Mammary epithelial cell (primary cell): ENCODE measurements at places on chromosomes 7 and 10. TPM values are rescaled to one million over a fixed set of nuclear protein-coding genes. Genes with fewer than 3 reads are reported as not detected.

TMEM178B gene
- total RNA-seq = 0.17 TPM

SFTPA1 gene
- total RNA-seq = not detected

- DNase-seq = no peak
Observed at GRCh38 chr7:128361411-128362379, at the start of gene PRRT4. PRRT4 (minus strand) TSS chr7:128361690.

DNA sequence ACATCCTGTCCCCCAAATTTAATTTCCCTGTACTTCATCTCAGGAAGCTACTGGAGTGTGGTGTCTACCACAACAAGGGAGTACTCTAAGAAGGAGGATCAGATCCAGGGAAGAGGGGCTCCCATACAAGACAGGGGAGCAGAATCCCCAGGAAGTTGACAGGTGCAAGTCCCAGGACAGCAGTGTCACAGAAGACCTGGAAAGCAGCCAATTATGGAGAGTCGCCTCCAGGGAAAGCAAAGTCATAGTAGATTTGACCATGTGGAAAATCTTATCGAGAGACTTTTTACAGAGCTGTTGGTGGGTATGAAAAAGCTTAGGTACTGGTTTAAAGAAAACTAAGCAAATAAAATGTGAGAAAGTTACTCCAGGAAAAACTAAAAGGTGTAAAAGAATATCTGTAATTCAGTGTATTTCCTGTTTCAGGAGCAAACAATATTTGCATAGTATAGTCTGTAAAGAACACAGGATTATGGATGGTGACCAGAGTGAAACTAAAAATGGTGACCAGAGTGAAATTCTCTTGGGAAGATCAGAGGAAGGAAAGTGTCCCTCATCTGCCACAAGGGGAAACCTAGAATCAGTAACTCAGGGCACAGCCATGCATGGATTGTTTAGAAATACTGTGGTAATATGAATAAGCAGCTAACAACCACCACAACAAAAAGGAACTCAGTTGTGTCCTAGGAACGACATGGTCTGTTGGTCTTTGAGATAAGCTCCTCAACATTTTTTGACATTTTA is 44.5 kb downstream of the LANCL2 start:
- DNase-seq = no peak

DNA sequence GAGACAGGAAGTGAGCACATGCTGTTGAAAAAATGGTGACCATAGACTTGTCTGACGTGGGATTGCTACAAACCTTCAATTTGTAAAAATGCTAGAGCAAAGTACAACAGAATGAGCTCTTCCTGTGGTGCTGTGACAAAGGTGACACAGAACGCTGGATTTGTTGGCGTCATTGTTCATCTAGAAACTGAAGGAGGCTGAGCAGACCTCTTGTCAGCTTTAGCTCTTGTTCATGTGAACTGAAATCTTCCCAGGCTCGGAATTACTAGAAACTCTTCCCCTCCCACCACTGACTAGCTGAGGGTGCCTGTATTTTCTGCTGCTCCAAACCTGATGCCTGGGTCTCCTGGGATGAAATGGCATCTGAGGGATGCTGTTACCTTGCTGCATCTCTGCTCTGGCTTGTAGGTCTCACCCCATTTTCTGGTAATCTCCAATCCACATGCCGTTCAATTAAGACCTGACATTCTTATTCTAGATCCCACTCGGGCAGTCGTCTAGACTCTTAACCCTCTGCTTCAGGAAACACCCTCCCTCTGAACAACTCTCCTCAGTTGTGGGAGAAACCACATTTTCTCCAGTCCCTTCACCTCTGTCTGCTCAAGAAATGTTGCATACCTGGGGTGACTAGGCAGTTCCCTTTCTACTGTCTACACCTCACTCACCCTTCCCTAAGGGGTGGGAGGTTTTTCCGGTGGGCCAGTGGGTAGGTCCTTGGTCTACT is 349.3 kb downstream of the CXCL12 start:
- DNase-seq = no peak
